Adipocyte (in vitro differentiated cells): ENCODE measurements at places on chromosomes 1 and 21.

GRCh38 chr1:2318314-2319278, 72.8 kb downstream of the MORN1 start:
- no peak for DNase-seq

DNA sequence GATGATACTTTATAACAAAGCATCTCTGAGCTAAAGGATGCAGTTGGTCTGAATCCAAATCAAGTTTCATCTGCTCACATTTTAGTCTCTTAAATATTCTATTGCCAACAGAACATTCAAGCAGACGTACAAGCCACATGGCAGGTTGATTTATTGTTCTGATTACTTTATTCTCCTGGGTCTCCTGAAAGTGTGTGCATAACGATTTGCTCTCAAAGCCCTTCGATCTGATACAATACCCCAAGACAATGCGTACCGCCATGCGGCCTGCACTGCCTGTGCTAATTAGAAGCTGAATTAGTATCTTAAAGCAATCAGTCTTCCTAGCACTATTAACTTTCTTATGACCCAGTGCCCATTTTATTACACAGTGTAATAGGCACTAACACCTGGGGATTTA, 56.9 kb downstream of the FHAD1 start:
- DNase-seq = no peak

DNA sequence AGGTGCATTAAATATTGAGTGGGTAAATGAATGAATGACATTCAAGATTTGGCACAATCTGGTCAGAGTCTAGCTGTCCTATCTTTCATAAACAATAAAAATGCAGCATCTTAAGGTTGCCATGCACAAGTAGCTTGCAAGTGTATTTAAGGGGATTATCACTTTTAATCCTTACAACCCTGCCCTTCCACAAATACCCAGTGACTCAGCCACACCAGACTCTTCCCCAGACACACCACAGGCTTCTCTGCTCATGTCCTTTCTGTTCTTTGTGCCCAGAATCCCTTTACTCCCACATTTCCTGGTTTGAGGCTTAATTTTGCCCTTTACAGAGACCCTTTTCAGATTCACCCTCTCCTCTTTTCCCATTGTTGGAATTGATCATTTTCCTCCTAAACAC, 59.8 kb downstream of the KIRREL1 start:
- no peak for DNase-seq

DNA sequence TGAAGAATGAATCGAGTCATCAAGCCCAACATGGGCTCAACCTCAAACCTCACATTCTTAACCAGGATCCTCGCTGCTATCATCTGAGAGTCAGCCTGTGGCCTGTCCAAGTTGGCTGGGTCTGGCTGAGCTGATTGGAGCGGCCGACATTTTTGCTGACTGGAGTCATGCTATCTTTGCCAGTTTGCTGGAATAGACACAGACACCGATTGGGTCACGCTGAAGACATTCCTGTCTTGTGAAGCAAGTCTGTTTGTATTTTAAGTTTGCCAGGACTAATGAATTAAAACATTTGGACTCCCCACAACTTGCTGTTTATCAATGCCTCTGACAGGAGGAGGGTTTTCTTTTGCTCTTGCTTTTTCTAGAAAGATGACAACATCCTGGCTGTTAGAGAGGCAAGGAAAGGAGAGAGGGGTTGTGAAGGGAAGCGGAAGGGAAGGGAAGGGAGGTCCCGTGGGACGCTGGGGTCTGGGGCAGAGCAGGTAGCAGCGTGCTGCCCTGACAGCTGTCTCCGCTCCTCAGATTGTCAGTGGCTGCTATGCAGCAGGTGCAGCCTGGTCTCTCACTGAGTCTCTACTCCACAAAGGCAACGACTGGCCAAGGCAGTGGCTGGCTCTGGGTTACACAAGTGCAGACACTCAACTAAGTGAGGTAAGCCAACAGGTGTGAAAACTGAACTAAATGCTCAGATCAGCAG, at the start of gene MAP3K7CL:
MAP3K7CL (plus strand) TSS at position 375 of the 700 bp plus-strand sequence. CDS start 2,701 bp downstream, outside the sequence.
- peak; percentile 91 for DNase-seq
